ENCODE measurements at places on chromosomes 4 and X.
A peak's percentile ranks its signal among the peaks of the same experiment; 100 is the strongest.

GRCh38 chr4:176404621-176405020, 84.9 kb downstream of the SPCS3 start:
- DNase-seq = no peak

GRCh38 chr4:105715692-105716278, 7.2 kb downstream of the GSTCD start:
- no peak for DNase-seq

DNA sequence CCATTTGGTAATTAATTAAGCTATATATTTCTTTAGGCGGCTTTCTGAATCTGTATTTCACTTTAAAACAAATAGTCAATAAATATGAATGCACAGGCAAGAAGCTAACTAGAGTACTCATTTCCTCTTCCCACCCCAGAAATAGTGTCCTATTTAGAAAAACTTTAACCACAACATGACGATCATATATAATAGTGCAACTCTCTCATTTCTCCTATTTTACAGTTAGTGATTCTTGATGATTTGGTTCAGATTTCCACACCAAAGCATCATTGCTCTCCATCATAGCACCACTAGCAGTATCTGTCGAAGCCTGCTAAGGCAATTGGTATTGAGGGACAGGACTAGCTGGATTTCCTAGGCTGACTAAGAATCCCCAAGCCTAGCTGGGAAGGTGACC, 184.0 kb upstream of the GALNTL6 start:
- DNase-seq = no peak

GRCh38 chr4:108119199-108119800, 49.4 kb downstream of the LEF1 start:
- no peak for DNase-seq

- no peak for DNase-seq
Measured at GRCh38 chrX:57211906-57212305, 74.6 kb upstream of the FAAH2 start.

GRCh38 chr4:128660361-128661215, 148.9 kb upstream of the JADE1 start:
- no peak for DNase-seq

DNA sequence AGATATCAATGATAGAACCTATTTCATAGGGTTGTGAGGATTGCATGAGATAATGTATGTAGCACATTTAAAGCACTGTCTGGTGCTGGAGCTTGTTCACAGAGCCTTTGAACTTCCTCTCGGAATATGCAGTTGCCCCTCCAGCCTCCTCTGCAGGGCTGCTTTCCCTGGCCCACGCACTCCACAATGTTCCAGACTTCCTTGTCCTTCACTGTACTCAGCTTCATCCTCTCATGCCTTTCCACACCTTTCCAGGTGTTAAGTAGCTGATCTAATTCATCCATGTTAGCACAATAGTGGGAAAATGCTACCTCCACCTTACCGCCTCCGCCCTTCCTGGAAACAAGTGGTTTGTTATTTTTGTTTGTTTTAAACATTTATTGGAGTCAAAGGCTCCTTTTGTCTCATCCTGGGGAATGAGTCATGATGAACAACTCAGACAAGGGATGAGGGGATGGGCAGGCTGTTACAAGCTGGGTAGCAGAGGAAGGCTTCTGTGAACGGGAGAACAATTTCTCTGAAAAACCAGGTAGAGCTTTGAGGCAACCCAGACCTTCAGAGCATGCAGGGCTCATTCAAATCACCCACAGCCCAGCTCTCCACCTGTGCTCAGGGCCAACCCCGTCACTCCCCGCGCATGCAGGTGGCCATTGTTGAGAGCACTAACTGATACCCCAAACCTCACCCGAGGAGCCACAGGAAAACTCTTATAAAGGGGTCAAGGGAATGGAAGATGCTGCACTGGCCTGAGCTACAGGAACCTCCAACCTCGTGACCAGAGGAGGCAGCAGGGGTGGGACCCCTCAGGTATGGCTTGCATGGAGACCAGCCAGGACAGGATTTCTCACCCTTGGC, 84.9 kb upstream of the TBL1X start:
- no peak for DNase-seq

- DNase-seq = no peak
Measured at GRCh38 chr4:168854350-168854921, 155.6 kb downstream of the CBR4 start.

DNA sequence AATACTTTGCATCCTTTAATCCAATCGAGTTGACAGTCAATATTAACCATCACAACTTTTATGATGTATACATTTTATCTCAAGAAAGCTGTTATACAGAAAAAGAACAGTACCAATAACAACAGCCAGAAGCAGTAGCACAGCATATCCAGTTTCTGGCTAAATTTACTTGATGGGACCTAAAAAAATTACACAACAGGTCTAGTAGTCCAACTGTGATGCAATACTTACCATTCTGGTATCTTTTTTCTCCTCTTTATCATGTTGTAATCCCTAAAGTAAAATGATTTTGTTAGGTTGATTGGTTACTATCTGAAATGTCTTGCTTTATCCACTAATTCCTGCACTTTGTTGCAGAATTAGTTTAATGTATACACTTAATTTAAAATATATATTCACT, 1150.6 kb downstream of the FAT4 start:
- DNase-seq = no peak

DNA sequence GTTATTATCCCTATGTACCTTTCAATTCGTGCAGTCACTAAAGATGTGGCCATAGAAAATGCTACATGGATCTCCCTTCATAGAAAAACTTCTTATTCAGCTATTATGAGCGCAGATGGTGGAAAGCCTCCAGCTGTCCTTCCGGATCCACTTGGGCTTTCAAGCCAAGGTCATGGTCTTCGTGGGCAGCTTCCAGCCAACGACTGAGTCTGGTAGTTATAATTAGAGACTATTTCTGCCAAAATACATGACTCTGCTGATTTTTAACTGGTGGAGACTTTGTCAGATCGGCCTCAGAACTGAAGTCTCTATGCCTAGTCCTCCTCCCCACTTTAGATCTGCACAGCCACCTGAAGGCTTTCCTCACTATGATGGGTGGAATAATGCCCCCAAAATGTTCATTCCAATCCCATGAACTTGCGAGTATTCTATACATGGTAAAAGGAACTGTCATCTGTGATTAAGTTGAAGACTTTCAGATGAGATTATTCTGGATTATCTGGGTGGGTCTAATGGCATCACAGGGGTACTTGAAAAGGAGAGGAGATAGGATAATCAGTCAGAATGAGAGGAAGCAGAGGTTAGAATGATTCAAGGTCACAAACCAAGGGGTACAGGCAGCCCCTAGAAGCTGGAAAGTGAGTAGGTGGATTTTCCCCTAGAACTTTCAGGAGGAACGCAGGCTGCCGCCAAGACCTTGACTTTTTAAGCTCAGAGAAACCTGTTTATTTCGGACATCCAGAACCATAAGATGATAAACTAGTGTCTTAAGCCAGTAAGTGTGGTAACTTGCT, 171.1 kb upstream of the CXCL13 start:
- no peak for DNase-seq

- DNase-seq = no peak
Measured at GRCh38 chr4:123786920-123787319, 390.3 kb downstream of the SPRY1 start.

DNA sequence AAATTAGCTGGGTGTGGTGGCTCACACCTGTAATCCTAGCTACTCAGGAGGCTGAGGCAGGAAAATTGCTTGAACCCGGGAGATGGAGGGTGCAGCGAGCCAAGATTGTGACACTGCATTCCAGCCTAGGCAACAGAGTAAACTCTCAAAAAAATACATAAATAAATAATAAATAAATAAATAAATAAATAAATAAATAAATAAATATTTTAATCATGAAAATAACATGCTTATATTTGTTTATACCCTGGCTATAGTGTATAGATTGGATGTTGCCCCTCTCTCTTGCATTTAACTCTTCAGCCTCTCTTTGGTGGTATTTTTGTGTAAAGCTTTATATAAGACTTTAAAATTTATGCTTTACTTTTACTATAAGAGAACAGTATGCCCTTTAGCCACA, 51.8 kb downstream of the KCNIP4 start:
- DNase-seq = no peak

DNA sequence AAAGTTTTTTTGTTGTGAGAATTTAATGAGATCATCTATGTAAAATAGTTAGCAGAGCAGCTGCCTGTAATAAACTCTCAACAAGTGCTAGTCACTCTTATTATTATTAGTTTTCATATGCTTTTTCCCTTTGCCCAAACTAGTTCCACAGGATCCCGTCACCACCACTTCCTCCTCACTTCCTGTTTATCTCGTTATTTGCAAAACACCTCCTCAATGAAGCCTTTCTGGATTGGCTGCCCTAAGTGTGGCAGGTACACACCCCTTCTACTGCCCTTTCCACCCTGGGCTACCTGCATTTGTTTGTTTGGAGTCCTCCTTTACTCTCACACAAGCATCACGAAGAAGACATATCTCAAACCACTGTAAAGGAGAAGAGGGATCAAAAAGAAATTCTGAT, 54.4 kb upstream of the KLF3 start:
- DNase-seq = no peak

- no peak for DNase-seq
Measured at GRCh38 chr4:7841894-7842293, 97.8 kb downstream of the AFAP1 start.

- DNase-seq = no peak
Measured at GRCh38 chr4:55132775-55133174, 7.4 kb upstream of the KDR start.

GRCh38 chr4:42398171-42398870, 1.0 kb downstream of the SHISA3 start:
- DNase-seq = no peak

GRCh38 chr4:90028460-90028859, 98.7 kb upstream of the CCSER1 start:
- DNase-seq = no peak

DNA sequence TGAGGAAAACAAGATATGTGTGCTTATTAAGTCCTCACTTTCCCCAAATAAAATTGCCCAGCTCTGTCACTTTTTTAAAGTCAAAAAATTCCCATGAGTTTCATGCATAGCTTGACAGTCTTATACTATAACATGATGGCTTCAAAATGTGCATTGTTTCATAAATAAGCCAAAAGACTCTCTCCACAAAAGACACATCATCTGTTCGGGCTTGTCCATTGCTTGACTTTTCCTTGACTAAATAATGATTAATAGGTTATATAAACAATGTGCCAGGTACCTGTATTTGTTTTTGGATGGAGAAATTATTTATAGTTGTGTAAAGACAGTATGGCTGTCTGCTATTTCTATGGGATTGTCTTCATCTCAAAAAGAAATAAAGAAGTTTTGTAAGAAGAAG, 329.2 kb upstream of the KLF3 start:
- DNase-seq = no peak

- no peak for DNase-seq
Measured at GRCh38 chr4:74037076-74037955, 1.2 kb downstream of the CXCL3 start.

- DNase-seq = no peak
Measured at GRCh38 chrX:134804779-134805178, 146.5 kb upstream of the PLAC1 start.

GRCh38 chr4:7831330-7831729, 108.3 kb downstream of the AFAP1 start:
- DNase-seq = peak; percentile 51

GRCh38 chr4:7307394-7308099, 115.2 kb downstream of the SORCS2 start:
- DNase-seq = no peak

- no peak for DNase-seq
Measured at GRCh38 chr4:71538528-71538927, 199.7 kb downstream of the SLC4A4 start.

DNA sequence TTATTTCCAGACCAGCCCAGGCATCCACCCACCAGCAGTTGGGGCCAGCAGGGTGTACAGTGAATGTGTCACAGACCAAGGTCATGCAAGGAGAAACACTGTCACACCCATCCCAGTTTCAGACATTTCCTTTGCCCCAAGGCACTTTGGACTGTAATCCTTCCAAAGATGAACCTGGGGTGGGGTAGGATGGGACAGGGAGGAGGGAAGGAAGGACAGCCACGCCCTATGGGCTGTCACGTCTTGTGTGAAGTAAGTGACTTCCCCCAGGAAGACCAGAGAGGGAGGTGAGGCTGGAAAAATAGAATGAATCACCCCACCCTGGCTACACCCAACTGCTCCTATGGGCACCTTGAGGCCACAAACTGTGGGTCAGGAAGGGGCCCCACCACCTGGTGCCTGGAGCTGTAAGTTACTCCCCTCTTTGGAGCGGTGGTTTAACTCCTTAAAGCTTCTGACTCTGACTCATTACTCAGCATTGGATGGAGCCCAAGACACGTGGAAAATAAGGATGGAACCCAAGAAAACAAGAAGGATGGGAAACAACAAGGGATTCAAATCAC, 349.9 kb upstream of the KLF3 start:
- DNase-seq = no peak

DNA sequence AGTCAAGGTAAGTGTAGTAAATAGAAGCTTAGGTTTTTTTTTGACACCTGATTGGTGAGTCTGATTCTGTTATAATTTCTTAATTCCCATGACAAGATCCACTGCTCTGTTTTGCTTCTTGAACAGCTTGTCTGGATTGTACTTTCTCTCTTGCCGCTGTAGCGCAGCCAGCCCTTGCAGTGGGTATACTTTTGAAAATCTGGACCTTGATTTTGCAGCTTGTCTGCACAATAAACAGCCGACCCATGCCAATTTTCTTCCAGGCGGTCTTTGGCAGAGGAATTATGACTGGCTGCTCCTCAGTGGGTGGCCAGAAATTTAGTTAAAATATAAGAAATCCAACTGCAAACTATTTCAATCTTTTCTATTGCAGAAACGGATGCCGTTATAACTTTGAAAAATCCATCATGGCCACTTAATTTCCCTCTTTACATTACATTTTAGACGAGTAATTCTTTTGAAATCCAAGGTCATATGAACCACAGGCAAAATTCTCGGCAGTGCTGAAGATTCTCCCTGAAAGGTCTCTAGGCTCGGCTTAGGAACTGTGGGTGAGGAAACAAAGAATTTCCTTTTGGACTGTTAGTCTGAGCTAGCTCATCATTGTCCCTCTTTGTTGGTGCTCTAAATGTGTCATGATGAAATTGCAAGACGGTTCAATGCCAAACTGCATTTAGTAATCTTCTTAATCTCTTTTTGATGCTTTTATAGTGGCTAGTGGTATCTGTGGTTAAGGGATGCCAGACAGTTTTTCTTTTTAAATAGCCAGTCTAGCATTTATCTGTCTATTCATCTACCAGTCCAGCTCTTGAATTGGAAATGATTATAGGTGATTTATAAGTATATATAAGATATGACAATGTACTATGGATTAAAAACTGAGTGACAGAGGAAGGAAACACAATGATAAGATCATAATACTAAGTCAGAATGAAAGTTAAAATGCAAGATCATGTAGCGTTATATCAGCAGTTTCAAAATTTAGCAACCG, 31.5 kb upstream of the PTTG2 start:
- DNase-seq = no peak

- DNase-seq = no peak
Measured at GRCh38 chr4:36242629-36243354, 1.5 kb downstream of the ARAP2 start.

GRCh38 chrX:16222151-16222550, 54.9 kb downstream of the MAGEB17 start:
- no peak for DNase-seq

GRCh38 chr4:138298866-138299265, 56.7 kb upstream of the SLC7A11 start:
- no peak for DNase-seq

All from NCI-H2171 (cell line).